Stimulated activated CD8-positive, alpha-beta memory T cell treated with anti-CD3 and anti-CD28 coated beads, Interleukin-4, amount 100 ng/mL, for 4 hours (primary cell): ENCODE measurements at places on chromosomes 2 and 18.

- DNase-seq: no peak
Measured at GRCh38 chr18:13207294-13207693, 11.3 kb upstream of the LDLRAD4 start.

- DNase-seq: no peak
Measured at GRCh38 chr2:159609811-159610549, 6.4 kb downstream of the BAZ2B start.

GRCh38 chr2:118709786-118710185 lies 137.7 kb downstream of the EN1 start:
- no peak for DNase-seq

GRCh38 chr2:159044804-159045286 lies 76.4 kb downstream of the TANC1 start:
- no peak for DNase-seq

- no peak for DNase-seq
Measured at GRCh38 chr18:2482706-2483475, 88.4 kb downstream of the METTL4 start.

DNA sequence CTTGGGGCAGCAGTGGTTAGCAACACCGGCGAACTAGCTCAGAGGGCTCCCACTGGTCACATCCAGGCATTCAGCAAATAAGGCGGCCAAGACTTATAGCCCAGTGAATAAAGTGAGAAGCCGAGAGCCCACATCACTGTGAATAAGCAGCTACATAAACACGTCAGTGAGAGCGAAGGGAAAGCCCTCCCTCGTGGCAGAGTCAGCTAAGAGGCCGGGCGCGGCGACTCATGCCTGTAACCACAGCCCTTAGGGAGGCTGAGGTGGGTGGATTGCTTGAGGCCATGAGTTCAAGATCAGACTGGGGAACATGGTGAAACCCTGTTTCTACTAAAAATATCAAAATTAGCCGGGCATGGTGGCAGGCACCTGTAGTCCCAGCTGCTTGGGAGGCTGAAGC lies 5.2 kb downstream of the D2HGDH start:
- no peak for DNase-seq

DNA sequence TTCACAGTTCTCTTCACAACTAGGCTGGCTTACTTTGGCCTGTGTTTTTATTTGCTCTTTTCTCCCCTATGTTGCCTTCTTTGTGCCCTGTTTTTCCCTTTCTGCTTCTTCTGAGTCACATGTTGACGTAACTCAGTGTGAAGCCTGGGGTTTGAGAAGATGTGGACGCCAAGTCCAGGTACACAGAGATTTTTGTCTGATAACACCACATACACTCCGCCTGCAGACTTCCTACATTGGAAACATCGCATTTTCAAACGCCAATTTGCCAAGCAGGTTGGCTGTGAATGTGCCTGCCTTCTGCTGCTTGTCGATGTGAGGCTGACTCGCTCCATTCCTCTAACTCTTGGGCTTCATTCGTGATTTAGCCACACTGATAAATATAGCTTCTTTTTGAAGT lies 62.6 kb upstream of the FN1 start:
- no peak for DNase-seq

- no peak for DNase-seq
Measured at GRCh38 chr2:61811821-61812220, 42.0 kb downstream of the FAM161A start.

DNA sequence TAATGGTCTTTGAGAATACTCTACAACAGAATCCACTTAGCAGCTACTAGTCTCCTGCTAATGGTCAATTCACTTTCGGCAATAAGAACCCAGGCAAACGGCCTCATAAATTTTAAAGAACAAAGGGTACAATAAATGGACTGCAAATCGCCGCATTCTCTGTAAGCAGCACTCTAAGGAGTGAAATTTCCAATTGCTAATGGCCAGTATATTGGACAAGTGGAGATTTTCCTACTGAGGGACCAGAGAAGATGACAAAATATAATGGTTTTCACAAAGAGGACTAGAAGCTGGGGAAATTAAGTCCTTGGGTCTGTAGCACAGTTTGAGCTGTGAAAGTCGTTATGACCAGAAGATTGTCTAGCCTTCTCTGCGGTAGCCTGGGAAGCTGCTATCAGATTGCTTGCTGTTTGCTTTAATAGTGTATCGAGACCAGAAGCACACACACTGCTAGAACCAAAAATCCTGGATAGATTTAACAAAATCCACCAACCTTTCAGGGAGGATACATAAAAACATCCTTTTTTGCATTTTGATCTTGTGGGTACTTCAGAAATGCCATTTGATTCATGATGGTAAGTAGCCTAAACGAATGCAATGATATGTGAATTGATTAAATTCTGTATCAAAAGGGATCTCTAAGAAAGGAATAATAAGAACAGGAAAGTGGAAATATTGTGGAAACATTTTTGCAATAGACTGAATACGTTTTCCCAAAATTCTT lies 53.6 kb upstream of the ATP8B1 start:
- no peak for DNase-seq
